Activated naive CD4-positive, alpha-beta T cell treated with anti-CD3 and anti-CD28 coated beads, Interleukin-2, amount 50 U/mL, for 72 hours (primary cell): ENCODE measurements at places on chromosomes 11 and 22. TPM values are rescaled to one million over a fixed set of nuclear protein-coding genes. Genes with fewer than 3 reads are reported as not detected.
A peak's percentile ranks its signal among the peaks of the same experiment; 100 is the strongest.

DNA sequence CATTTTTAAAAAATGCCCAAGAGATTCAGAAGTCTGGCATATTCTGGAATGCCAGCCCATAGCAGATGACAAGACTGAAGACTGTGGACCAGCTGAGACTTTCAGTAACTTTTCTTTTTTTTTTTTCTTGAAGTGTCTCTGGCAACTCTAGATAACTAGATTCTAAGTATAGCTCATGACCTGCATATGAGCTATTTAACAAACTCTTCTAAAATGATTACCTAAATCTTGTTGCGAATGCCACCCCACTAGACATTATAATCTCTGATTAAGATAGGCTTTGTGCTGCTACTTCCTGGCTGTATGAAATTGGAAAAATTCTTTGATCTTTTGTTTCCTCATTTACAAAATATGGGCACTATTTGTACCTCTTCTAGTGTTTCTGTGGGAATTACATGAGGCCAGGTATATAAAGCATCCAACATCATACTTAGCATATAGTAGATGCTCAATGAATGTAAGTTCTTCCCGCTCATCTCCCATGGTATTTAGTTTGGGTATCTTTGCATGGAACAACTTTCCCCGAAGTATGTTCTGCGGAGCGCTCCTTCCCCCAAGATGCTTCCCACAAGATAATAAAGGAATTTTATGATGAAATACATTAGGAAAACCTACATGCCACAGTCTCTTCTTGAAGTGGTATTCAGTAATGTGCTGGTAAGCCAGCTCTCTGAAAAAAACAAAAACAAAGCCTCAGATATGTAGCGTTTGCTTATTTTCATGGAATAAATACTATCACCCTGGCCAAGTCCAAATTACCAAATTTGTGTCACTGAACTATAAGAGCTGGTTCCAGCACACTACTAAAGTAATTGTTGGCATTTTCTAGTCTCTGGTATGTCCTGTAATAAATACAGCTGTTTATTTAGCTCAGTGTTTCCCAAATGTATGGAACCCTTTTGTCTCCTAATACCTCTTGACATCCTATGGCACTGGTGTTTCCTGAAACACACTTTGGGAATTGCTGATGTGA is 86.8 kb upstream of the TIMP3 start:
- no peak for DNase-seq

DNA sequence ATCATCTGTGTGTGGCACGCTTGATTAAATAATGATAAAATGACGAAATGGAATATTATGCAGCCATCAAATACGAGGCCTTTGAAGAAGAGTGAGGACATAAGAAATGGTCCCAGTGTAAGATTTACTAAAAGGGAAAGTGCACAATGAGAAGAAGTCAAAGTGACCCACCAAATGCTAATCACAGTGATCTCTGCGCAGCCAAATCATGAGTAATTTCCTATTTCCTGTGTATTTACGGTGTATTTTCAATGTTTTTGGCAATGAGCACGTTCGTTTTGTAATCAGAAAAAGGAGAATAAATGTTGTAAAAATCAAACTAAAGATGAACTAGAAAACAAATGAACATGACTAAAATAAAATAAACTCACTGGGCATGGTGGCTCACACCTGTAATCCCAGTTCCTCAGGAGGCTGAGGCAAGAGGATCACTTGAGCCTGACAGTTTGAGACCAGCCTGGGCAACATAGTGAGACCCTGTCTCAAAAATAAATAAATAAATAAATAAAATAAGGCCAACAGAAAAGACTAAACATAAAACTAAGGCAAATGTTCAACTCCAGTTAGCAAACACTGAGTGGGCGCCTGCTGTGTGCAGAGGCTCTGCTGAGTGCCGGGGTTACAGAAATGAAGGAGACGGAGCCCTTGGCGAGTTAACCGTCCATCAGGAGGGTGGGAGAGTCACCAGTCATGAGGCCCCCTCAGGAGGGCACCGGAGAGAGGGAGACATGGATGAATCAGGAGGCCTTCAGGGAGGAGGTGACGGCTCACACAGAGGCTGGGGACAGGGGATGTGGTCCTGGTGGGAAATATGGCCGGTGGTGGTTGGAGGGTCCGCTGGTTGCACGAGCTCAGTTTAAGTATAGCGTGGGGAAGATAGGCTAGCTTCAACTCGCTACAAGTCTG is 26.0 kb upstream of the CBX7 start:
- DNase-seq: no peak

DNA sequence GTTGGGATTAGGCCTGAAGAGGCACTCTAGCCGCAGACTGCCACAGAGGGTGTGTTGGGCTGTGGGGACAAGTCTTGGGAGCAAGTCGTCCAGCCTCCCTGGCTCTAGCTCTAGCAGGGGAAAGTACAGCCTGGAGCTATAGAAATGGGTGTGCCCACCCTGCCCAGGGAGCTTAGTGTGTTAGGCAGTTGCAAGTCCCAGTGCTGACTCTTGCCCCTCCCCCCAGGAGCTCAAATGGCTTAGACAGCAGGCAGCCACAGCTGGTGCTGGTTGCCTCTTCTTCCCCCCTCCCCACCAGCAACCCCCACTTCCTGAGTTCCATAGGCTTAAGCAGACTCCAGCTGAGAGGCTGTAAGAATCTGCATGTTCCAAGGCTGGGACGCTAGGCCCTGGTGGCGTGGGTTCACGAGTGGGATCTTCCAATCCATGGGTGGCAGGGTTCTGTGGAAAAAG is 61.2 kb downstream of the GUCY1A2 start:
- DNase-seq: no peak

DNA sequence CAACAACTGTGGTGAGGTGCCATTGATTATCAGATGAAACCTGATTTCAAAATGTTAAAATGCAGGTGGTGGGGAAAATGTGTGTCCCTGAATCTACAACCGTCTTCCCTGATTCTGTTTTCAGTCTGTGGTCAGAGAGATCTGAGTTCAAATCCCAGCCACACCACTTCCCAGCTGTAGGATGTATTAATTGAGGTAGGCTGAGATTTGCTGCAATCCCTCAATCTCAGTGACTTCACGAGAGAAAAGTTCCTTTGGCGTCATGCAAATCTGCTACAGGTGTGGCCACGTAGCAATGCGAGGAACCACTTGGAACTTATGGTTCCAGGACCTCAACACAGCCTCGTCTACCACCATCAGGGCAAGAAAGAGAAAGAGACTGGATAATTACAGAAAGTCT is 56.2 kb downstream of the BCL2L13 start:
- DNase-seq: no peak

PLAAT5 gene
- not detected for total RNA-seq

FAM227A gene
- total RNA-seq: 1.2 TPM

DNA sequence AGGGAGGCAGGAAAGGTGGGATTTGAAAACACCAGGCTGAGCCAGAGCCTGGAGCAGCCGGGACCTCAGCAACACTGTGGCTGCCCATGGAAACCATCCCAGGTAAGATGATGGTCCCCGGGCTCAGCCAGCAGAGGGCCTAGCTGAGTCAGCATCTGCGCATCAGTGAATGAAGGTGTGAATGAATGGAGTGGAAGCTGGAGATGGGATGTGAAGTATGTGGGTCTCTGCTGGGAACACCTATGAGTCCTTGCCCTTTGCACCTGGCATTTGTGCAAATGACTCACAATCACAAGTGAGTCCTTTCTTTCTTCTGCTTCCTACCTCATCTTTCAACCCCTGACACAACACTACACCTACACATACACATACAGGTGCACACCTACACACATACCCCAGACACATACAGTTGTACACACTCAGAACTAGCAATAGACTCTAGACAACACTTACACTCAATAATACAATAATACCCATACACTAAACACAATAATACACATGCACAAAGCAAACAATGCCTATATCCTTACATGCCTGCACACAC is 62.8 kb upstream of the PRDM11 start:
- no peak for DNase-seq

GRCh38 chr22:32904044-32904443 is 102.5 kb downstream of the TIMP3 start:
- no peak for DNase-seq

GRCh38 chr22:23677701-23677995 is 13.2 kb upstream of the RGL4 start:
- DNase-seq: no peak

BRSK2 gene
- total RNA-seq: 1.3 TPM

- DNase-seq: no peak
Observed at GRCh38 chr11:61480261-61480993, 28.1 kb upstream of the LRRC10B start.

DDI1 gene
- total RNA-seq: not detected

- no peak for DNase-seq
Observed at GRCh38 chr22:35761037-35761436, 43.4 kb downstream of the APOL5 start.

OR51B4 gene
- not detected for total RNA-seq

GRCh38 chr11:130071211-130071712 is 1.6 kb downstream of the APLP2 start:
- DNase-seq: no peak

DNA sequence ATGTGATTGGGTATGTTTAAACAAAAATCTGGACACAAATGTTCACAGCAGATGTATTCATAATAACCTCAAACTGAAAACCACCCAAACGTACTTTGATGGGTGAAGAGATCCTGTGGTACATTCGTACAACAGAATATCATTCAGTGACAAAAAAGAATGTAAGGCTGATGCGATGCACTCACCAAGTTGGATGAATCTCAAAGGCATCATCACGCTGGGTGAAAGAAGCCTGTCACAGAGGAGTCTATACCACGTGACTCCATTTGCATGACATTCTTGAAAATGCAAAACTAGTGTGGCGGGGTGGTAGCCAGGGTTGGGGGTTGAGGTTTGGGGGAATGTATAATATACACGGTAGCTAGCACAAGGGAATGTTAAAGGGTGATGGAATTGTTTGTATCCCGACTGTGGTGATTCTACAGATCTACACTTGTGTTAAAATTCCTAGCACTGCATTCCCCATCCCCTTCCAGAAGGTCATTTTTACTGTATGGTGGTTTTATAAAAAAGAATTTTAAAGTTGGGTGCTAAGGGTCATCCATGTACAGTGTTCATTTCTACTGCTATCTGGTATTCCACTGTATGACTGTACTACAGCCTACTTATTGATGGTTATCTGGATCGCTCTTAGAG is 35.0 kb upstream of the SLC25A1 start:
- DNase-seq: no peak

- DNase-seq: no peak
Observed at GRCh38 chr11:116984589-116984988, 113.6 kb downstream of the SIK3 start.

- no peak for DNase-seq
Observed at GRCh38 chr11:35802221-35802620, 139.6 kb downstream of the TRIM44 start.

CRYBA4 gene
- not detected for total RNA-seq

- no peak for DNase-seq
Observed at GRCh38 chr22:41247703-41248102, 7.0 kb upstream of the CHADL start.

DNA sequence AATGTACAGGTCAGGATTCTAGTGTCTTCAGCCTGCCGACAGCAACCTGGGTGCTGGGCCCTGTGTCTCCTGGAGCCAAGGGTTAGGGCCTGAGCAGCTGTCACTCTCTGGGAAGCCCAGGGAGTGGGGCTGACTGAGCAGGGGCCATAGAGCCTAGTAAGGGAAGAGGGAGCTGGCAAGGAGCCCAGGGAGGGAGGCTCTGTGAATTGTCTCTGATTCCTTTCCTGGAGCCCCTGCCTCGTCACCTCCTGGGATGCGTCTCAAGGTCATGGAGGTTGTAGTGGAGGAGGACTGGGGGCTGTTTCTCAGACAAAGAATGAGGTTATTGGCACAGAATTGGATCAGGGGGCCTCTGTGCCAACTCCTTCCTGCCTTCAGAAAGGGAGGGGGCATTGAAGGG is 11.8 kb downstream of the SOX10 start:
- no peak for DNase-seq

GRCh38 chr11:98568013-98568412 is 452.7 kb upstream of the CNTN5 start:
- DNase-seq: no peak

GRCh38 chr11:68910965-68911364 is 7.3 kb downstream of the IGHMBP2 start:
- DNase-seq: peak; percentile 23

MGAT3 gene
- total RNA-seq: 1.9 TPM

TTC17 gene
- total RNA-seq: 95.9 TPM

DNA sequence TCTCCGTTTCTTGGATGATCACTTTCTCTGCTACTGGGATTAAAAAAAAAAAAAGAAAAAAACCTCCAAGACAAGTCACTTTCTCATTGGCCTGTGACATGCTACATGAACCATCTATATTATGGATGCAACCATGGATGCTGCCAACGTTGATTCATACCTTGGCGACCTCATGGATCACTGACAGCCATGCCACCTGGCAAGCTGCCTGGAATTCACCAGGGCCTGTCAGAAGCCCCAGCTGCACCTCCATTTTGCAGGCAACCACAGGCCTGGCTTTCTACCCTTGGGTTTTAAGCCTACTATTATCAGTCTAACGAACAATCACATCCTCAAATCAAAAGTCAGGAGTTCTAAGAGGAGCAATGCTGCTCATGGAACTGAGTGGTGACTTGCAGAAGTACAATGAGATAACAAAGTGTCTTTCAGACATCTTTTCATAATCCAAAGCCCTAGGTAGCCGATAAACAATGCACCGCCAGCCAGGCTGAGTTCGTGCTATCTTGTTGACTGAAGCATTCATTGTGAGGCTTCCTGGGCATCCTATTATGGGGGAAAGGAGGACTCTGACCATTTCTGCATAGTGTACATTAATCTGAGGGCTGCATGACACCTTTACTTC is 48.0 kb upstream of the CADM1 start:
- no peak for DNase-seq

DNA sequence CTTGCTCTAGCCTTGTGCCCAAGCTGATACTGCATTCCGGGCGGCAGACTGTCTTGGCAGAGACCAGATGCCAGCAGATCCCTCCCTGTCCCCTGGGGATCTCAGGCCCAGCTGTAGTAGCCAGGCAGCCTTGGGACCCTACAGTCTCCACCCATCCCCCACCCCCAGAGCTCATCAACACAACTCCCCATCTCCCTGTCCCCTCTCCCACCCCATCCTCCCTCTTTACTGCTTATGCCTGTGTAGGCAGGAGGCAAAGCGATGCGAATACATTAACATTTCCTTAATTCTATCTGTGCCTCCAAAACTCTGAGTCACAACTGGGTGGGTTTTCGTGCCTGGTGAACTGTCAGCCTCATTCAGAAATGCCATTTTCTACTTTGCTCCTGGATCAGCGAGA is 547.6 kb downstream of the BUD13 start:
- DNase-seq: no peak

OR8I2 gene
- not detected for total RNA-seq
